ENCODE measurements at places on chromosomes 5 and 9.

- DNase-seq, result no peak
These were observed 11.6 kb upstream of the CETN3 start for GRCh38 chr5:90421136-90421535.

GRCh38 chr5:149549461-149550267, 1.6 kb downstream of the CSNK1A1 start:
- DNase-seq, result peak; percentile 60

DNA sequence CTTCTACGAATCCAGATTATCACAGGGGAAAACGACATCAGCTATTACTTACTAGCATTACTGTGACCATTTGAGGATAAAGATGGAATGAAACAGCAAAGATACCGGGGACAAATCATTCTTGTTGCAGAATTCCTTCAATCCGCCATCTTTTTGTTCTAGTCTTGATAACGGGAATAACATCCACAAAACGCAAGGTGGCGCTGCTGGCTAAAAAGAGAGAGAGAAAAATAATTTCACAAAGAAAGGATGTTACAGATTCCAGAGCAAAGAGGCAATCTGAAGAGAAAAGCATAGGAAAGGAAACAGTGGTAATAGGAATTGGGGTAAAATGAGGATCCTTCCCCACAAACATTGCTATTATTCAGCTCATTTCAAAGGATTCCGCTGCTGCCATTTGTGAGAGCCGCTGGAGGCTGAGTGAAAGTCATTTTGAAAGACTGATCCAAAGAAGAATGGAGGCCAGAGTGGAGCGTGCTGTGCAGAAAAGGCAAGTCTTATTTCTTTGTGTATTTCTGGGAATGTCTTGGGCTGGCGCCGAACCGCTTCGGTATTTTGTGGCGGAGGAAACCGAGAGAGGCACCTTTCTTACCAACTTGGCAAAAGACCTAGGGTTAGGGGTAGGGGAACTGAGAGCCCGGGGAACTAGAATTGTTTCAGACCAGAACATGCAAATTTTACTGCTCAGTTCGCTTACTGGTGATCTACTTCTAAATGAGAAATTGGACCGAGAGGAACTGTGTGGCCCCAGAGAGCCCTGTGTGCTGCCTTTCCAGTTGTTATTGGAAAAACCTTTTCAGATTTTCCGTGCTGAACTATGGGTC, at the start of gene PCDHB7:
Gene PCDHB7, plus strand, starts transcription at position 264 of the 824 bp plus-strand sequence. Its CDS starts 192 bp downstream, at position 456.
- peak; percentile 7 for DNase-seq

- DNase-seq, result peak; percentile 81
These were observed 129.8 kb upstream of the IL12B start for GRCh38 chr5:159459951-159460538.

DNA sequence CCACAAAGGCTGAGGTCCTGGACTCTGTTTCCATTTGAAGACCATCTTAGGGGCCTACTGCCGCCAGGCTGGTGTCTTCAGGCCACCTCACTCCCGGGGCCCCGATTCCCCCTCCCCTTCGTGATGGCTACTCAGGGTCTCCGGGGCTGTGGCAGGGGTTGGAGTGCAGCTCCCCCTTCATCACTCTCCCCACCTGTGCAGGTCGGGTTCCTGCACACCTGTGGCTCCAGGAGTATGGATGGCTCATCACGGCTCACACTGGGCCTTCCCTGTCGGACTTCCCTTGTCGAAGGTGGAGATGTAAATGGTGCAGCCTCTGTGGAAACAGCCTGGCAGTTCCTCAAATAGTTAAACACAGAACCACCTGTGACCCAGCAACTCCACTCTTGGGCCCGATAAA, 11.9 kb downstream of the LCN9 start:
- no peak for DNase-seq

DNA sequence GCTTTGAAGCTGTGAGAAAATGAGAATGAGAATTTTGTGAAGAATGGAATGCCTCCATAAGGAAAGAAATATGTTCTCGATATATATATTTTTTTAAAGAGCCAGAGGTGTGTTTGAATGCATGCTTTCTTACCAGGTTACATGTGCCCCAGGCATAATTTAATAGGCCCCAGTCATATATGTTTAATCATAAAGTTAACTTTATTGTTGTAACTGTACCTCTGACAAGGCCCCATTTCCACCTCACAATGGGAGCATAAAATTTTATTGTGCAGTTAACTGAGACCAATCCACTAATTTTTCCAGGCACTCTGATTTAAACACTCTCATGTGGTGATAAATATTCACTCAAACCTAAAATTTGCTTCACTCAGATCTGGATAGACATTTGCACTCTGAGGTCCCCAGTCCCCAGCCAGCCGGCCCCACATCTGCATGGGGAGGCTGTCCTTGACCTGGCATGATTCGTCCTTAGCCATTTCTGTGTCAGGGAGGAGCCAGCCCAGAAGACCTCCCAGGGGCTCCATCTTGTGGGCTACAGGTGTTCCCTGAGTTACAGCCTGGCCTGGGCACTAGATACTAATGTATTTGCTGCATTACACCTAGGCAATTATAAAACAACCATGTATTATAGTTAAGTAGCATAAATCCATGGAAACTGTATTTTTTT, 245.8 kb downstream of the MTRR start:
- no peak for DNase-seq

DNA sequence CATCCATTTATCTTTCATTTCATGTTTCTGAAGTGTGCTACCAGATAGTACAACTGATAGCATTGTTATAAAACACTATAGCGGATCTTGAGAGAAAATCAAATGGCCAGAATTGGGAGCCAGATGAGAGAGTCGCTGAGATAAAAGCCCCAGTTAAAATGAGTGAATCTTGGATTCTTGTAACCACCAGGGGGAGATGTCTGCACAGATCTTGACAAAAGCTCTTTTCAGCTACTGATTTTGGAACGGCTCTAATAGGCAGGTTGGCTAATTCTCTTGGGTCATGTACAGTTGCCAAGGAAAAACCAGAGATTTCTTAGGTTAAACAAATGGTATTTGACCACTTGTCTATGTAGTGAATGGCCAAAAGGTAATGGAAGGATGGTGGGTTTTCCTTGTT, 21.7 kb downstream of the F2RL2 start:
- DNase-seq, result peak; percentile 73

DNA sequence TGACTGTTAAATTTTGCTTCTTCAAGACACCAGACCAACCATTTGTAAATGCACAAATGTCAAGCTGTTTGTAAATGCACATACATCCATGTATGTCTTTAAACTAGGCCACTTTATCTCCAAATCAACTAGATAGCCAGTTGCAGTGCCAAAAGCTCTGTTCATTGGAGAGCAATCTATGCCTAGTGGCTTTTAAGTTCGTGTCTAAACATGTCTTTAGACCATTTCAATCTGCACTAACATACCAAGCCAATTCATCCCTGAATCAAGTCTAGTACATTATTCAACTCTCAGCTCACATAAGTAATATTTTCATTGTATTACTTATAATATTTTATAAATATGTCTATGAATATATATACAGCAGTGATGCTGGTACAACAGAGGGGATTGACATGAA, 985.9 kb downstream of the CDH18 start:
- peak; percentile 3 for DNase-seq

- DNase-seq, result peak; percentile 77
These were observed 101.7 kb upstream of the TLX3 start for GRCh38 chr5:171207256-171207847.

DNA sequence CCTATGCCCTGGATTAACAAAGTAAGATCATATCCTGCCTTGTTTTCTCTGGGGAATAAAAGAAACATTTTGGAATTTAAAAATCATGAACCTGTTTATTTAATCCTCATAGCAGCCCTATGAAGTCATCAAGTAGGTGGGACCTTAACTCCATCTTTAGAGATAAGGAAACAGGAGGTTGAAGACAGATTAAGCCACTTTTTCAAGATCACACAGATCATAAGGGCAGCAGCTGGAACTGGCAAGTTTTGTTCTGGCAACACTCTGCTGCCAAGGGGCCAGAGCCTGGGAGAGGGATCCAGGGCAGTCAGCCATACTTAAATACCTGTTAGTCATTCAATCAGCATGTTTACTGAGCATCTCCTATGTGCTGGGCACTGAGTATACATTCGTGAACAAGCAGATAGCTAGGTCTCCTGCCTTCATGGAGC, 63.7 kb downstream of the SLC1A1 start:
- DNase-seq, result no peak

DNA sequence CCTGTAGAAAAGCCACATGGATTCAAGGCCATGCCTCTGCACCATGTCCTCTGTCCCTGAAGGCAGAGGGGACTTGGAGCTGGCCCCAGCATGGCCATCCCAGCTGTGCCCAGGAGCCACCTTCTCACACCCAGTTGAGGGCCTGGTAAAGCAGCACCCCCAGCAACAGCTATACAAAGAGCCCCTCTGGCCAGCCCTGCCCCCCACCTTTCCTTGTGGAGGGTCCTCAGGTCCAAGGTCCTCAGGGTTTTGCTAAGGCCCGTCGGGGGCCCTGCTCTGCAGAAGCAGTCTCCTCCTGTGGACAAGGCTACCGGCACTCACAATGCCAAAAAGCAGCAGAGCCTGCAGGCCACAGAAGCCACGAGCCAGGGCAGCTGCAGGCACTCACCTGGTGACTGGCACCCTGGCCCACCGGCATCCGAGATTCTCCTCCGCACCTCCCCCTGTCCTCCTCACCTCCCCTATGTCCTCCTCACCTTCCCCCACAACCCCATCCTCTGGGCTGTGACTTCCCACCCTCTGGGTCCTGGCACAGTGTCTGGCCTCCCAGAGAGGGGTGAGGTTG, 39.9 kb upstream of the LPCAT1 start:
- no peak for DNase-seq

DNA sequence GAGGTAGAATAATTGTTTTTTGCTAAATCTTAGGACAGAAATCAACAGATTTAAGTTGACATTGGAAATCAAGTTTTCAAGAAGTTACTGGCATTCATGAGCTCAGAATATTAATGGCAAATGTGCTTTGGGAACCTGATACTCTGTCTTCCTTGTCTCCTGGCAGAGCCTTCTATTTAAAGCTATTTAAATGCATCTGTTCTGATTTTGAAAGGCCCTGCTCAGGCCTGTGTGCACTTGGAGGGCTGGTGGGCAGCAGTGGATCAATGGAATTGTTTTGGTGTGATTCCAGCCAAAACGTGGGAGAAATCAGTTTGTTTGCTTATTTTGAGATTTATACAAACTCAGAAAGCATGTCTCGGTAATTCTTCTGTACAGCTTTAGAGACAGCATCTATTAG, 38.5 kb downstream of the FBXL7 start:
- no peak for DNase-seq

- no peak for DNase-seq
These were observed 121.6 kb upstream of the ERCC6L2 start for GRCh38 chr9:95753762-95754465.

DNA sequence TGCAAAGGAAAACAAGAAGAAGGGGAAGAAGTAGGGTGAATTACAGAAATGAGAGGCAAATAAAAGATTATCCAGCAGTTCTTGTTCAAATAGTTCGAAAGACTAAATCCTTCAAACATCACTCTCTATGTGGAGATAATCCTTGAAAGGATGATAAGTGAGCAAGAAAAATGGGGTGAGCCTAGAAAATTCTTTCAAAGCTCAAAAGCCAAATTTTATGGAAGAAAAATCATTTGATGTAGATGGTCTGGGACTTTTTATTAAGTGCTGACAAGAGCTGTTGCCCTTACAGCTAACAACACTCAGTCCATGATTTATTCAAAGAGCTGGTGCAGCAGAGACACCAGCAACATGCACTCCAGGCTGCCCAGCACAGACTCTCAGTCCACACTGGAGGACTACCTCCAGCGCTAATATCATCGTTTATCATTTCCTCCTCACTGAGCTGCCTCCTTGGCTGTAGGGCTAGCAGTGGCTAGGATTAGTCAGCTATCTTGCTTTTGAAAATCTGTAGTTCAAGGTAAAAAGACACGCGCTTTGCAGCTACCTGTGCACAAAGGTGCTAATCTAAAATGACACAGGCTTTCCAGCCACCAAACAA, 264.8 kb upstream of the KIF2A start:
- DNase-seq, result no peak

DNA sequence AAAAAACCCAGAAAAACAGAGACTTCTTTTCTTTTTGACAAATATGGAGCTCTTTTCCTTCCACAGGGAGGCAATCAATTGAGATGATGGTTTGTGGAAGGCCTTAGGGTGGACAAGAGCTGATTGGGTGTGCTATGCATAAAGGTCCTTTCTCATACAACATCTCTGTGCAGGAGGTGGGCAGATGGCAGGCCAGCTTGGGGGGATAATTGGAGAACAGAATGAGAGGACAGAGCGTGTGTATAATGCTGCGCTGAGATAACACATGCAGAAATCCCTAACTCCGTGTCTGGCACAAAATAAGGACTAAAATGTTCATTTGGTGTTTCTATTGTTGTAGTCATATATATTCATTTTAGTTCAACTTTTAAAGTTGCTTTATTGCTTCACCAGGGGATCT, 159.0 kb upstream of the MEF2C start:
- no peak for DNase-seq

DNA sequence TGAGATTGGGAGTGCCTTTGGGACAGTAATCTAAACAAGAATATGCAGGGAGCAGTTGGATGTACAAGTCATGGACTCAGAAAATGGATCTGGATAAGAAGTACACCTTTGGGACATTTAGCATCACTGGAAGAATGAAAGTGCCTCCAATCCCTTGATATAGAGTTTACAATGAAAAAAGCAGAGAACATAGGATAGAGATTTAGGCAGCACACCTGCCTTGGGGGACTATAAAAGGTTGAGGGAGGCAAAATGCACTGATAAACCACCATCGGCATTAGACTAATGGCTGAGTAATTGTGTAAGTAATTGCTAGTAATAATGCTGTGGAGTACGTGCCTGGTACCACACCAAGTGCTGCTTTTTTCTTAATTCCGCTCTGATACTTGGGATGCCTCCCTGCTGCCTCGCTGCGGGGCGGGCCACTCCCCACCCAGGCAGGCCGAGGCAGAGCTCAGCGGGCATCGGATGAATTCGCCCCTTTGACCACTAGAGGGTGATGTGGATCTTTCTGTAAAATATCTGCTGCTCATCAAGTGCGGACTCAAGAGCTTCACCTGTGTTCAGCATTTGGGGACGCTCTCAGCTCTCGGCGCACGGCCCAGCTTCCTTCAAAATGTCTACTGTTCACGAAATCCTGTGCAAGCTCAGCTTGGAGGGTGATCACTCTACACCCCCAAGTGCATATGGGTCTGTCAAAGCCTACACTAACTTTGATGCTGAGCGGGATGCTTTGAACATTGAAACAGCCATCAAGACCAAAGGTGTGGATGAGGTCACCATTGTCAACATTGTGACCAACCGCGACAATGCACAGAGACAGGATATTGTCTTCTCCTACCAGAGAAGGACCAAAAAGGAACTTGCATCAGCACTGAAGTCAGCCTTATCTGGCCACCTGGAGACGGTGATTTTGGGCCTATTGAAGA, 99.9 kb downstream of the ANKRD18B start:
- DNase-seq, result peak; percentile 87

GRCh38 chr5:32961059-32961415, 249.9 kb downstream of the NPR3 start:
- DNase-seq, result no peak

GRCh38 chr5:42422656-42423280, 471 bp upstream of the GHR start:
- no peak for DNase-seq
